ENCODE measurements at places on chromosomes 4 and X. TPM values are rescaled to one million over a fixed set of nuclear protein-coding genes. Genes with fewer than 3 reads are reported as not detected.

Gene APLN
- total RNA-seq, result 1.1 TPM

Gene SMIM10L2A
- total RNA-seq, result 0.63 TPM

Gene ERVMER34-1
- total RNA-seq, result not detected

Gene SPANXN3
- total RNA-seq, result not detected

Gene AP1AR
- 27.9 TPM for total RNA-seq

Gene RNF128
- total RNA-seq, result not detected

Gene ASB5
- total RNA-seq, result not detected

Gene TKTL2
- total RNA-seq, result 0.21 TPM

Gene CCSER1
- total RNA-seq, result 2.7 TPM

Gene USP51
- total RNA-seq, result 7.0 TPM

Gene UNC5C
- total RNA-seq, result 5.3 TPM

Gene PPP2R2C
- 0.41 TPM for total RNA-seq

Gene EPGN
- 1.6 TPM for total RNA-seq

Gene FAM114A1
- total RNA-seq, result 180 TPM

Gene PHEX
- 0.35 TPM for total RNA-seq

Gene TMSB15A
- 1.1 TPM for total RNA-seq

Gene ARX
- not detected for total RNA-seq

Gene ARL9
- not detected for total RNA-seq

Gene GAGE1
- total RNA-seq, result not detected

Gene TIGD4
- not detected for total RNA-seq

Gene BMP15
- total RNA-seq, result not detected

Gene UGT2B17
- total RNA-seq, result not detected

Gene KDR
- 27.1 TPM for total RNA-seq

Gene GBA3
- not detected for total RNA-seq

Gene UBE2K
- 28.8 TPM for total RNA-seq

Gene CSN1S1
- total RNA-seq, result not detected

Gene TMEM255A
- 1.1 TPM for total RNA-seq

Gene ANOS1
- 10.4 TPM for total RNA-seq

Gene PDZD4
- total RNA-seq, result 4.4 TPM

Gene CCNQ
- total RNA-seq, result 27.2 TPM

Gene OPRPN
- total RNA-seq, result not detected

Gene RBMXL3
- not detected for total RNA-seq

Gene TMPRSS11F
- 0.28 TPM for total RNA-seq

Gene GLRA2
- not detected for total RNA-seq

Gene REELD1
- 1.1 TPM for total RNA-seq

Gene CC2D2A
- 59.8 TPM for total RNA-seq

Gene DGKK
- total RNA-seq, result not detected

Gene NUDT11
- 1.8 TPM for total RNA-seq

Gene NOX1
- not detected for total RNA-seq

Gene TSPAN6
- 13.0 TPM for total RNA-seq

Gene NPNT
- total RNA-seq, result 167 TPM

Gene GUCY1A1
- 135 TPM for total RNA-seq

Gene SORCS2
- 0.92 TPM for total RNA-seq
